ENCODE measurements at places on chromosomes 1 and 21. TPM values are rescaled to one million over a fixed set of nuclear protein-coding genes. Genes with fewer than 3 reads are reported as not detected.

The LYPD8 gene
- not detected for total RNA-seq

The C1orf87 gene
- total RNA-seq = not detected

The CD2 gene
- total RNA-seq = not detected

The HSPA6 gene
- not detected for total RNA-seq

The SLAMF1 gene
- total RNA-seq = not detected

The S100A9 gene
- total RNA-seq = not detected

The TRIM58 gene
- total RNA-seq = 1.6 TPM

The ADORA3 gene
- total RNA-seq = not detected

The TSPAN2 gene
- 5.4 TPM for total RNA-seq

The MAP3K21 gene
- 0.51 TPM for total RNA-seq

The SESN2 gene
- 20.6 TPM for total RNA-seq

The MNDA gene
- total RNA-seq = not detected

The OR14K1 gene
- not detected for total RNA-seq

GRCh38 chr21:44402323-44403105 is 49.1 kb downstream of the TRPM2 start:
- no peak for DNase-seq

- no peak for DNase-seq
Observed at GRCh38 chr1:97145321-97145956, 423.9 kb downstream of the PTBP2 start.

DNA sequence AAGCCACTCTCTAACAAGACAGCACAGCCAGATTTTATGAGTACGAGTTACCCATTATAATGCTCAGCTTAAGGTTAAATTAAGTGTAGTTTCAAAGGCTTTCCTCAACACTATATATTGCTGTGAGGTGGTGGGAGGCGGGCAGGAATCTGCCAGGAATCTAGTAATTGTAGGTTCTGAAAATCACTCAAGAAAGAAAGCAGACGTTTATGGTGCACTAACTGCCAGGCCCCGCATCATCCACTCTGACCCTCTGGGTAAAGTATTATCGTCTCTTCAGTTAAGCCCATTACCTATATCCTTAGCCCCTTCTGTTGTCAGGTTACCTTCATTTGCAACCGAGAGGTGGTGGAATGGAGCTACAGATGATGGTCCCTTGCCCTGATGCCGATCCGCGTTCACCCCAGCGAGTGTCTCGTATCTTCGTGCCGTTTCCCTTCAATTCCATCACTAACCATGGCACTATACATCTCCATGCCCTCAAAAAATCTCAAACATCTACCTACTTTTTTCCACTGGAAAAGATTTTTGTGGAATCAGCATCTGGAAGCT is 12.4 kb downstream of the HMGN1 start:
- no peak for DNase-seq

DNA sequence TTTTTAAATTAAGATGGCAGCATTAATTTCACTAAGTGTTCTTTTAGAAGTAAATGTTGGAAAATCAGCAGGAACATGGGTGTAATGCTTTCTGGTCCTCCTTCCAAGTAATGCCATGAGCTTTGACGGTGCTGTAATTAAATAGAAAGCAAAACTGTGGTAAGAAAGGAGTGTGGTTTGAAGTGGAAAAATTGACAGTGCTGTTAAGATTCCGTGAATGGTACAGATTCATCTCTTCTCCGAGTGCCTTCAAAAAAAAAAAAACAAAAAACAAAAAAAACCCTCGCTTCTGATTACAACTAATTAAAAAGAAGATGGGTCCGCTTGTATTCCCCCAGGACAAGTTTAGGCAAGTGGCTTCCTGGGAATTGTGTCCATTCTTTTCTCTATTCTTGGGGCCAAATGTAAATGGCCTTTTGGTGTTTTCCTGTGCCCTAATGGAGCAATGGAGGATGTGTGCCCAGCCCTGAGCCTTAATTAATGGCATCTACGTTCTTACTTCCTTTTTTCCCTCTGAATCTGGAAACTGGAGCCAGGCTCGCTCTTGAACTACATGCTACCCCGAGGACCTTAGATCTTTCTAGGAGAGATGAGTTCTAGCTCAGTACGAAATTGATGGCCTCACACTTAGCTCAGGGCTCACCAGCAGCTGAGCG is 5.1 kb downstream of the LMO4 start:
- no peak for DNase-seq

GRCh38 chr1:216020743-216021345 is 402.4 kb downstream of the USH2A start:
- DNase-seq = no peak

DNA sequence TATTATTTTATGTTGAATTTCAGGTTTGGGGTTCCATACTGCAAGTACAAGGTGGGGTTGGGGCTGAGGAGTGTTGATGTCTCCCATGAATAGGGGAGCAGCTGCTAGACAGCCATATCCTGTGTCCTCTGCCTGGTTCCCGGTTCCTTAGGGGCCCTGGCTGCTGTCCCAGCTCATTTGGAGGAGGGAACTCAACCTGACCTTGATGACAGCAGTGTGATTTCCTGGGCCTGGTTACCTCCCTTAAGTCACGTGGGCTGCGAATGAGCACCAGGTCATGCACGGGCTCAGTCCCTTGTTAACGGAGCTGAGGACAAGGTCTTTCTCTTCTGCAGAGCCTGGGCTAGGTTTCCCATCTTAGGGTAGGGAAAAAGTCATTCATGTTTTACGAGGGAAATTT is 85.1 kb downstream of the MTR start:
- DNase-seq = no peak

- DNase-seq = peak; percentile 43
Observed at GRCh38 chr1:184222652-184223052, 164.2 kb upstream of the C1orf21 start.

- no peak for DNase-seq
Observed at GRCh38 chr21:35274923-35275322, 225.8 kb upstream of the RUNX1 start.

GRCh38 chr1:63466759-63467158 is 56.3 kb downstream of the ITGB3BP start:
- no peak for DNase-seq

- DNase-seq = peak; percentile 74
Observed at GRCh38 chr1:156746728-156747631, 4.5 kb downstream of the HDGF start.

- DNase-seq = no peak
Observed at GRCh38 chr1:2283991-2284895, 56.1 kb downstream of the SKI start.

- DNase-seq = no peak
Observed at GRCh38 chr1:54558434-54559030, 10.5 kb downstream of the ACOT11 start.

DNA sequence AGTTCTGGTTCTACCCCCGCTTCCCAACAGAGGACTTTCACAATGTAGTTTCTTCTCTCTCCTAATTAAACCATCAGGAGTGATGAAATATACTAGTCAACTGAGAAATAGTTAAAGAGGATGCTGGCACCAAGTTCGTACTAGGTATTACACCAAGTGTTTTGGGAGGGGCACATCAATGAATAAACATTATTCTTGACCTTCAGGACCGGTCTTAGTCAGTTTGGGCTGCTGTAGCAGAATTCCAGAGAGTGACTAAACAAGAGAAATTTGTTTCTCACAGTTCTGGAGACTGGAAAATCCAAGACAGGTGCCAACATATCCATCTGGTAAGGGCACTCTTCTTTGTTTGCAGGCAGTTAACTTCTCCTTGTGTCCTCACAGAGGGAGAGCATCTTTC is 103.8 kb downstream of the SPATA17 start:
- no peak for DNase-seq

GRCh38 chr1:221097479-221098281 is 218.4 kb downstream of the HLX start:
- no peak for DNase-seq

DNA sequence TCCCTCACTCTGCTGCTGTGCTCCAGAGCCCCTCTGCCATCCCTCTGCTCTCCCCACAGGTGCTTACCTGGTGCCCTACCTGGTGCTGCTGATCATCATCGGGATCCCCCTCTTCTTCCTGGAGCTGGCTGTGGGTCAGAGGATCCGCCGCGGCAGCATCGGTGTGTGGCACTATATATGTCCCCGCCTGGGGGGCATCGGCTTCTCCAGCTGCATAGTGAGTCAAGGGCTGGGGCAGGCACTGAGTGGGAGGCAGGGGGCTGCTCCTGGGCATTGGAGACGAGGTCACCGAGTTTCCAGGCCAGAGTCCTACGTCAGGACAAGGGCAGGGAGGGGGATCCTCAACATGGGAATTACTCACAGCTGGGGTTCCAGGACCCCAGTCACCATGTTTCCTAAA is 21.7 kb downstream of the SLC6A17 start:
- DNase-seq = no peak

DNA sequence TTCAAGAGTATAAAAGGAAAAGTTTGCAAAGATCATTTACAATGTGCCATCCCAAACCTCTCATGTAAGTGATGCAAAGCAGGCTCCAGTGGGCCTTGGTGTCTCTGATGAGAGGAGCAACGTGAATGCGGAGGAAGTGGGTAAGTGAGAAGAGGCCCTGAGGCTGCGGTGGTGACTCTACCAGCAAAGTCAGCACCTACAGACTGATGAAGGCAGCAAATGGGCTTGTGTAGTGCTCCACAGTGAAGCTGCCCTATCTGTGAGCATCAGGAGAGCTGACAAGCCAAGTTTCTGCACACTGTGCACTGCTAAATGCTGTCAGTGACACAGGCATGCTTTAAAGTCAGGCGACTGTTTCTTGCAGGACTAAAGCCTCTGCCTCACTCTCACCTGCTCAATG is 15.6 kb upstream of the RAP1A start:
- no peak for DNase-seq

- no peak for DNase-seq
Observed at GRCh38 chr1:9239622-9240401, 5.2 kb downstream of the H6PD start.

- no peak for DNase-seq
Observed at GRCh38 chr1:63955370-63956145, 181.7 kb downstream of the ROR1 start.

DNA sequence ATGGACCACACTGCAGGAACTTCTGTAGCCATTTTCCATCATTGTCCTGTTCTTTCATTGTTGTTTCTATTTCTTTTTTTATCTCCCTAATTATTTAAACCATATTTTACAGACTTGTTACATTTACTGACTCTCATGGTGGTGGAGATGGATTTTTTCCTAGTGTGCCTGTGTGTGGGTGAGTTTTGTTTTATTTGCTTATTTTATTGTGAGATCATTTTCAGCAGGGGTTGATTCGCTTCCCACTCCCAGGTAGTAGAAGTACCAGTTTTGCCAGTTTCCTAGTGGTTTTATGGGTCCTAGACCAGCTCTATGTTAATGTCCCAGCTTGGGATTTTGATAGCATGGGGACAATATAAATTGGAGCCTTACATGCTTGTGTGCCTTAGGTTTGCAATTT is 80.0 kb upstream of the BACH1 start:
- DNase-seq = no peak

DNA sequence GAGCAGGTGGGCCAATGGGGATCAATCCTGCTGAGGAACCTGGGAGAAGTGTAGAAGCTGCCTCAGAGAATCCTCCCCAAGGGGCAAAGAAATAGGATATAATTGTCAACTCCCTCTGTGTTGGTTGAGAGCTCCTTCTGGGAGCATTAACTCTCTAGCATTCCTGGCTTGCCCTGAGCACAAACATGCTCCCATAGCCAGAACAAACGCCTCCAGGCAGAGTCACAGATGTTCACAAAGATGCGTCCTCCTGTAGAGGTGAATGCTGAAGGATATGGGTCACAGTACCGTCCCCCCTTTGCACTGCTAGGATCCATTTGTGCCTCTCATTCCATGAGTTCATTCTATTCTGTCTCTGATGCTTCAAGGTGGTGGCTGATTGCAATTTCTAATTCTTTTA is 9.6 kb upstream of the BCAN start:
- DNase-seq = no peak

DNA sequence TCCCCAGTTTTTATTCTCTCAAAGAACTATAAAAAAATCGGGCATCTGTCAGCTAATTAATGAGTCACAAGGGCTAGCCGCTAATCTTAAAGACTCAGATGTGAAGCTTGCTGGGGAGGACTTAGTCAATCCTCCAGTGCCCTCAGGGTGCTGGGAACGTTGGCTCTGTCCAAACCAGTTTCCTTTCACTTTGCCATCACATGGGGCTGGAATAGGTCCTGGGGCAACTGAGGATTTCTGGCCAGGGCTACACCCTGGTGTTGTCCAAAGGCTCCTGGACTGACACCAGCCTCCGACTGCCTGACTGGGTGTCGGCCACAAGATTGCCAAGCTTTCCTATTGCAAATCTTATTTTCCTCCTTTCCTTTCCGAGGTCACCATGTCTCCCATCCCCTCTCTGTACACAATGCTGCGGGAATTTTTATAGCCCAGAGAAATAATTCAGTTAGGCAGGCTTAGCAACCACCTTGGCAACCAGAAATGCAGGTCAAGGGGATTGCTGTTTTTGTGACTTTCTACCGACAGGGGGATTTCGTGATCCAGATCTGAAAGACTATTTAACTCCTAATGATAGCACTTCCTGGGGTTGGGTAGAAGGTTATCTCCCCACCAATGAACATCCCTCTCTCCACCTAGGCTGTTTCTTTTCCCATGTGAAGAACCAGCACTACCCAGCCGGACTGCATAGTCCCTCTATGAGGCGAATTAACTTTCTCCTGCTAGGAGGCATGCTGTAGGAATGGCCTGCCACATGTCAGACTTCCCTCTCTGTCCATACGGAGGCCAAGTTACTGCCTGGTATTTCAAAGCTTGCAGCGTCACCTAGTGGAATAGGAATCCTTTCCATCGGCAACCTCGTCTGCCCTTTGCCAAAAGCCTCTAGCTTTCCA is 29.9 kb upstream of the CTBS start:
- DNase-seq = no peak

GRCh38 chr1:3978990-3979325 is 78.9 kb upstream of the C1orf174 start:
- no peak for DNase-seq

- DNase-seq = no peak
Observed at GRCh38 chr1:42861014-42861399, 14.6 kb downstream of the ZNF691 start.

GRCh38 chr1:201156819-201157218 is 2.5 kb upstream of the TMEM9 start:
- no peak for DNase-seq

- DNase-seq = no peak
Observed at GRCh38 chr1:43620956-43621355, 29.0 kb upstream of the KDM4A start.

DNA sequence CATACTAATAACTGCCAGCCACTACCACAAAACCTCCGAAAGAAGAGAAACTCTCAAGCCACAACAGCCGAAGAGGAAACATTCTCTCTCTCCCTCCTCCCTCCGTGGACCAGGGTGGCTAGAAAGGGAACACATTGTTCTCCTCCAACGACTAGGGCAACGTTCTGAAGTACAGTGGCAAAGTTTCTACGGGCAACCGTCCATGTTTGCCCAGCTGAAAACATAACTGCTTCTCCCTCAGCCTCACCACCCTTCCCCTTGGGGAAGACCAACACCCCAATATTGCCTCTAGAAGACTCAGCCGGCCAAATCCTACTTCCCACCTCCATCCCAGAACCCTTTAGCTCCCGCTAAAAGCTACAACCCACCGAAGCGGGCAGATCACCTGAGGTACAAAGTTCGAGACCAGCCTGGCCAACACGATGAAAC is 2.0 kb downstream of the GLUL start:
- DNase-seq = no peak

DNA sequence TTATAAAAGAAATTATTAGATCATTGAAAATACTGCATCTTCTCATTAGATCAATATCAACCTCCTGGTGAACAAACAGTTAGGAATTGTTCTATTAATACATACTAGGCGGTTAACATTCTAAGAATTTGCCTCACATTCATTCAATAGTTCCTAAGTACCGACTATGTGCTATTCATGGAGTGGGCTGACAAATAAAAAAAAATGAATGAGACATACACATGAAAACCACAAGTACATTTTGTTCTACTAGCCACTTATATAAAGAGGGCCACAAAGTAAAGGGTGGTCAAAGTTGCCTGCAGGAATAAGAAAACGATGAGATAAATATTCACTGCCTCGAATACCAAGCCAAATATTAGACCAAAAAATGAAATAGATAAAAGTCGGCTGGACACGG is 294.4 kb downstream of the SDCCAG8 start:
- DNase-seq = no peak
